ENCODE measurements at places on chromosomes 11 and 22.

DNA sequence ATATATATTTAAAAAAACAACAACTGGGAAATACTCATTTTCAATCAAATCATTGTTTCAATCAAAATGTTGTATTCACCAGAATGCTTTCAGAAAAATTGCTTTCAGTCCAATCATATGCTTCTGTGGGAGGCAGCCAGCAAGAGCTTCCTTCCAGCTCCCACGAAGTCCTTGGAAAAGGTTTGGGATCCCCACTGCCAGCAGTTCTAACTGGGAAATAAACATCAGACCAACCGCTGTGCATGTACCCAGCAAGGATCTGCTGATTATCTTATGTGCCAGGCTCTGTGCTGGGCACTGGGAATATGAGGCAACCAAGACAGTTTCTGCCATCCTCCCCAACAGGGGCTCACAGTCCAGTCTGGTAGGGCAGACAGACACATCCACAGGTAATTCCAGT, 10.8 kb downstream of the RPS13 start:
- no peak for DNase-seq

GRCh38 chr11:112225753-112226061, 521 bp upstream of the PTS start:
- DNase-seq: peak; percentile 75

DNA sequence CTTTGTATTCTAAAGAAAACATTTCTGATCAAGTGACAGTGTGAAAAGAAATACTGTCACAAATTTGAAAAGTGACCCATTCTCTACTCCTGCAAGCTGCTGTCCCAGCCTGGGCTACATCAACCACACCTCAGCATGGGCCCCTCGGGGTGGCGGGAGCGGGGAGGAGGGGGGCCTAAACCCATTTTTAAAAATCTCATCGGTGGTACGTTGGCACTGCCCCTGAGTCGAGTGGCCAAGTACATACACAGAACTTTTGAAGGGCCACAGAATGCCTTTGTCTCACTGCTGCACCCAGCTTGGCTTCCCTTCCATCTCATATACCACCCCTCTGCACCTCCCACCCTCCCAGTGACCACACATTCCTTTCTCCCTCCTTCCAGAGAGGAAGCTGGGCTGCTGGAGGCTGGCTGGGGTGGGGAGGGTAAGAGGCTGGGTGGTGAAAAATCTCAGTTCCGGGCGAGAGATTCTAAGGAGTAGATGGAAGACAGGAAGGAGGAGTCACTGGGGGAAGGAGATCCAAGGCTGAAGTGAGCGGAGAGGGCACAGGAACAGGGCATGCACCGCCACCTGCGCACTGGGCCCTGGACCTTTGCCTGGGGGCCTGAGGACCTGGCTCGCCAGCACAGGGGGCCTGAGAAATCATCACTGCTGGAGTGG, 21.1 kb downstream of the FXYD6 start:
- DNase-seq: no peak

GRCh38 chr11:107669893-107670601, 41.8 kb downstream of the SLN start:
- DNase-seq: no peak

DNA sequence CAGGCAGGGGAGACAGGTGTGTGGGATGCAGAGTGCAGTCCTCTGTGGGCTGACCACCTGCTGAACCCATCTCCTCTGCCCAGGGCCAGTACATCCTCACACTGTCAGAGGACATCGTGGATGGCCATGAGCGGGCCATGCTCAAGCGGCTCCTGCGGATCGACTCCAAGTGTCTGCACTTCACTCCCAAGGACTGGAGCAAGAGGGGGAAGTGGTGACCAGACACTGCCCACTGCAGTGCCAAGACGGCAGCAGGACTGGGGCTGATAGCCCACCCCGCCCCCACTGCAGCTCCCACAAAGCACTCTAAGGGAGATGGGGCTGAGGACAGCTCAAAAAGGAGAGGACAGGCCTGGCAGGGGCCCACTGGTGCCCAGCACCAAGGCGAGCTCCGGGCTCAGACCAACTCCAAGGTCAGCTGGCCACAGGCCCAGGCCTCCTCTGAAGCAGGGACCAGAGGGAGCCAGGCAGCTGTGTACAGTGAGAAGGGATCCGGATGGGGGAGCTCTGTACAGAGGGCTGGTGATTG, 1.6 kb downstream of the RNASEH2C start:
- no peak for DNase-seq

DNA sequence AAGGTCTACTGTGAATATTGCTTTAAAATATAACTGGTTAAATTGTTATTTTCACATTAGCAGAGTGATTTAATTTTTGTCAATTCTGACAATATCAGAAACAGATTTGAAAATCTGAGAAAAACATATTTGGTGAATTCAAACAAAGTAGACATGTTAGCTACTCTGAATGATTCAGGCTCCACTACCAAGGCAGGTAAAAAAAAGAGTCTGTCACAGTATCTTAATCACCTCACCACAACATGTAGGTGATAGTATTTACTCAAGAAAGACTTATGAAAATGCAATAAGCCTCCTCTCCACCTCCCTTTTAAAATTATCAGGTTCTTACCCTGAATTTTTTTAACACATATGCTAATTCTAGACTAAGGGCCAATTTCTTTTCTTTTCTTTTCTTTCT, 42.6 kb downstream of the DDI1 start:
- no peak for DNase-seq

GRCh38 chr22:48391171-48391711, 1436.4 kb downstream of the BRD1 start:
- no peak for DNase-seq

- no peak for DNase-seq
These were observed 112.8 kb downstream of the TRPC6 start for GRCh38 chr11:101470881-101471520.

GRCh38 chr11:116537121-116537520, 235.7 kb downstream of the BUD13 start:
- DNase-seq: no peak

DNA sequence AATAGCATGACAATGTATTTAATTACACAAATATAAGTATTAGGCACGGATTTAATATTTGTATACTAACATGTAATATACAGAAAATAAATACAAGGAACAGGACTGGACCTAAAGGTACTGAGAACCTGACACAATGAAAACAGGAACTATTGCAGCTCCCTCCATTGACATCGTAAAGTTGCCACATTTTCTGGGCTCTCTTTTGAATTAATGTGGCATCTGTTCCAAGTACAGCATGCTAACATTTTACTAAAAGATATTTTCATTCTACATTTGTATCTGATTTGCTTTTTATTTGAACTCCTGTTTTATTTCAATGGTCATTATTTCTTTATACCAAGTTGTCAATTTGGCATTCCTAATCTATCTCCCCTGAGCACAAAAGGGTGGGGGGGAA, 15.3 kb downstream of the PHF21A start:
- peak; percentile 10 for DNase-seq

- DNase-seq: no peak
These were observed 311.7 kb downstream of the TBC1D22A start for GRCh38 chr22:47074105-47074504.

- no peak for DNase-seq
These were observed 586 bp downstream of the LRP5 start for GRCh38 chr11:68312780-68313573.

DNA sequence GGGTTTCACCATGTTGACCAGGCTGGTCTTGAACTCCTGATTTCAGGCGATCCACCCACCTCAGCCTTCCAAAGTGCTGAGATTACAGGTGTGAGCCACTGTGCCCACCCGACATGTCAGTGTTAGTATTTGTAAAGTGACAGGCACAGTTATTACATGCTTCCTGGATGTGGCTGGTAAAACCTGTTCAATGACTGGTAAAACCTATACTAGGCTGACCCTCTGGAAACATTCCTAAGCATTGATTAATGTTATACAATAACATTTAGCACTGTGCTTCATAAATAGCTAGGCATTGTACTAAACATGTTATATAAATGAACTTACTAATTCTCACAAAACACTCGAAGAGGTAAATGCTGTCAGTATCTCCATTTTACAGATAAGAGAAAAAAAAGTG, 20.9 kb upstream of the JHY start:
- DNase-seq: no peak

DNA sequence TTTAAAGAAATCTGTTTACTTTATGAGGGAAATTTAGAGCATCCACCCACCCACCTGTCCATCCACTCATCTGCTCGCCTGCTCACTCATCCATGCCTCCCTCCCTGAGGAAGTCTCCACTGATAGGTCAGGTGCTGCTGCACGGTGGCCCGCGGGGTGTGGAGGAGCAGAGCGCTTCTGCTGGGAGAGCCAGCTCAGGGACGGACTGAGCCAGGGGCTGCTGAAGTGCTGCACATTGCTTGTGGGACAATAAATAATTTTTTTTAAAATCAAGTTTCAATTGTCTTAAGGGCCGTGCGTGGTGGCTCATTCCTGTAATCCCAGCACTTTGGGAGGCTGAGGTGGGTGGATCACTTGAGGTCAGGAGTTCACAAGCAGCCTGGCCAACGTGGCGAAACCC, 148.9 kb downstream of the TBC1D22A start:
- DNase-seq: no peak

- DNase-seq: no peak
These were observed 10.0 kb upstream of the TRIM29 start for GRCh38 chr11:120147950-120148270.

Data from CD14-positive monocyte (primary cell).